ENCODE measurements at places on chromosomes 13 and 19.

- DNase-seq = peak; percentile 77
These were observed 46.8 kb downstream of the FAM124A start for GRCh38 chr13:51269039-51269438.

DNA sequence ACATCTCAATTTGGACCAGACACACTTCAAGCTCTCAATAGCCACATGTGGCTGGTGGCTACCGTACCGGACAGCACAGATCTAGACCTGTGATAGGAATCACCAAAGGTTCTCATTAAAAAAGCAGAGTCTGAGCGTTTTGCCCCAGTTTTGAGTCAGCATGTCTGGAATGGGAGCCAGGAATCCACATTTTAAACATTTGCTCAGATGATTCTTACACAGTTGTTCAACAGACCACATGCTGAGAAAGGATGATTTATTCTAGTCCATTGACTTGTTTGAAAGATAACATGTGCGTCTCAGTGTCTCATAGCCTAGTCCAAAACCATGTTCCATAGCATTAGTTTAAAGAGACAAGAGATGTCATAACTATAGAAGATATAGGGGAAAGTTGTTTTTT is 53.4 kb downstream of the FLT3 start:
- peak; percentile 91 for DNase-seq

GRCh38 chr19:4991538-4991937 is 22.6 kb downstream of the KDM4B start:
- no peak for DNase-seq

DNA sequence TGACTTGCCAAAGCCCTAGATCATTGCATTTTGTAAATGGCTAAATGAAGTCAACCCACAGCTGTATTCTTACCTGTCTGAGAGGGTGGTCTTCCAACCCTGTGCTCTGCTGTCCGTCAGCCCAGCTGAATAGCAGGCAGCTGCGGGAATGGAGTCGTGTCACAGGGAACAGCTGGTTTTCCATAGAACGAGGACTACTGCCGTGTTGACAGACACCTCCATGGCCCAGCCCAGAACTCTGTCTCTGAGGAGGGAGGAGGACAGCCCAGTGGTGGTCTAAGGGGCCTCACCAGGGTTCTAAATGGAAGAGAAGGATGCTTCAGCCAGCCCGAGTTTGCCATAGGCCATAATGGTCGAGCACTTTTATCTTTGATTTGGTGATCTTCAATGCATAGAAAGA is 110.7 kb downstream of the SLC7A1 start:
- DNase-seq = no peak

DNA sequence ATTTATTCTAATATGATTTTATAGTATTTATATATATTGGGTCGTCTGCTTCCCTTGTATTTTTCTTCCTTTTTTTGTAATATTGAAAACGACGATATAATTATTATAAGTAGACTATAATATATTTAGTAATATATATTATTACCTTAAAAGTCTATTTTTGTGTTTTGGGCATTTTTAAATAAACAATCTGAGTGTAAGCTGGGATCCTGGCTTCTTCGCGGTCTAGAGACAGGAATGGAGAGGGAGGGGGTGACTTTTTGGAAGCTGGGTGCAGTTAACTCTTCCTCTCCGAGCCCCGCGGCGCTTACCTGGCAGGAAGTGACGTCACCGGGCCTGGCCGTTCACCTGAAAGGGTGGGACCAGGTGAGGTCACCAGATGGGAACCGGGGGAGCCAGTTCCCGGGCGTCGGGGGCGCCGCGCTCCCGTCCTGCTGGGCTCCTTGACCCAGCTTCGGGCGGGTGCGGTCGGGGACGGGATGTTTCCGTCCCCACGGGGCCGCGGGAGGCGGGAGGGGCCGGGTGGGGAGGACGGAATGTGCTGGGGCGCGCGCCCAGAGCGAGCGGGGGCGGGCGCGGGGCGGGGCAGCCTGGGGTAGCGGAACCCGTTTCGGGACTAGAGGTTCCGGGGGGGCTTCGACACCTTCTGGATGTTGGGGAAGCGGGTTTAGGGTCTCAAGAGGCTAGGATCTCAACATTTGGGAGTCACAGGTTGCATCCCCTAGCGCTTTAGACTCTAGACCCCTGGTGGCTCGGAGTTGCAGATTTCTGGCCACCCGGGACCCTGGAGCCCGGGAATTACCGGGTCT is 2.8 kb downstream of the ZFP36 start:
- DNase-seq = peak; percentile 59
